ENCODE measurements at places on chromosomes 11 and 22. TPM values are rescaled to one million over a fixed set of nuclear protein-coding genes. Genes with fewer than 3 reads are reported as not detected.

CHADL gene
- 2.0 TPM for total RNA-seq

NCAM1 gene
- total RNA-seq: 14.1 TPM

CHRDL2 gene
- 2.2 TPM for total RNA-seq

- DNase-seq: no peak
These were observed 6.4 kb downstream of the PLA2G3 start for GRCh38 chr22:31133911-31134310.

GRCh38 chr11:66287211-66287888 is 1.6 kb downstream of the YIF1A start:
- DNase-seq: no peak

DNA sequence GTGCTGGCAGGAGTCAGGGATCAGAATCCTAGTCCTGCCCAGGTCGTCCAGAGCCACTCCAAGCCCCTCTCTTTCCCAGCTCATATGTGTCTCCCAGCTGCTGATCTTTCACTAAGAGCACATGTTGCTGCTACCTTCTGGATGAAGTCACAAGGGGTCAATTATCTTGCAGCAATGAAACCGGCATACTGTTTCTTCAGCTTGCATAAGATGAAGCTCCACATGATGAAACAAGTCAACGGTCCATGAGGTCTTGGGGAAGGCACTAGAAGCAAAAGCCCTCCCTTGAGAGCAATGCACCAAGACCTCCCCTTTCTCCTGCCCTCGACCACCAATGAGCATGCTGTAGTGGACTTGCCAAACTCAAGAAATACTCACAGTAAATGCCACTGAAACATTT is 148.9 kb downstream of the TENM4 start:
- DNase-seq: no peak

DNA sequence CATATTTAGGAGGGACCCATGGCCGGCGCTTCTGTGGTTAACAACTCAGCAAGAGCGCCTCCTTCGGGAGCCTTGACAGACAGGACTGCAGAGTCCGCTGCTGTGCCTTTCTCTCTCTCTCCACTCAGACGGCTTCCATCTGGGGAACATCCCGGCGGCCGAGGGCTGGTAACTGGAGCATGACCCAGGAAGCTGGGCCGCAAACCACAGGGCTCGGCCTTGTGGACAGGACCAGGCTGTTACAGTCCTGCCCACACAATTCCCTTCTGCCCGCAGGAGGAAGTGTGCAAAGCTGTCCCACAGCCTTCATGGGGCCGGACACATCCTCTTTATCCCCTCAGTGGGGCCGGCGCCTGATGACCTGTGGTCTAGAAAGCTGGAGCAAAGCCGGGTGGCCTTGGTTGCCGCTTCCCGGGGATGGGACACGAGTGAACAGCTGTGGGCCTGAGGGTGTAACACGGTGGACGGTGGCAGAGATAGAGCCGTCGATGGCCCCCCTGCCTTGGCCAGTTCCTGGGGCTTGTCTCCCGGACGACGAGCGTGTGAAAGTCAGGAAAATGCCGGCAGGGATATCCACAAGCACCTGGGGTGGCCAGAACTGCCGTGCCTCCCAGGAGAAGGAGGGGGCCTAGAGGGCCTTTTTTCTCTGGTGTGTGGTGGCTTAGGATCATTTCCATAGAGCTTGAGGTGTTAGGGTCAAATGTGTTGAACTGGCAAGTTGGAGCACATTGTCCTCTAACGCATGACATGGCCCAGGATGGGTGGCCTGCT is 50.1 kb downstream of the FBLN1 start:
- peak; percentile 79 for DNase-seq

DNA sequence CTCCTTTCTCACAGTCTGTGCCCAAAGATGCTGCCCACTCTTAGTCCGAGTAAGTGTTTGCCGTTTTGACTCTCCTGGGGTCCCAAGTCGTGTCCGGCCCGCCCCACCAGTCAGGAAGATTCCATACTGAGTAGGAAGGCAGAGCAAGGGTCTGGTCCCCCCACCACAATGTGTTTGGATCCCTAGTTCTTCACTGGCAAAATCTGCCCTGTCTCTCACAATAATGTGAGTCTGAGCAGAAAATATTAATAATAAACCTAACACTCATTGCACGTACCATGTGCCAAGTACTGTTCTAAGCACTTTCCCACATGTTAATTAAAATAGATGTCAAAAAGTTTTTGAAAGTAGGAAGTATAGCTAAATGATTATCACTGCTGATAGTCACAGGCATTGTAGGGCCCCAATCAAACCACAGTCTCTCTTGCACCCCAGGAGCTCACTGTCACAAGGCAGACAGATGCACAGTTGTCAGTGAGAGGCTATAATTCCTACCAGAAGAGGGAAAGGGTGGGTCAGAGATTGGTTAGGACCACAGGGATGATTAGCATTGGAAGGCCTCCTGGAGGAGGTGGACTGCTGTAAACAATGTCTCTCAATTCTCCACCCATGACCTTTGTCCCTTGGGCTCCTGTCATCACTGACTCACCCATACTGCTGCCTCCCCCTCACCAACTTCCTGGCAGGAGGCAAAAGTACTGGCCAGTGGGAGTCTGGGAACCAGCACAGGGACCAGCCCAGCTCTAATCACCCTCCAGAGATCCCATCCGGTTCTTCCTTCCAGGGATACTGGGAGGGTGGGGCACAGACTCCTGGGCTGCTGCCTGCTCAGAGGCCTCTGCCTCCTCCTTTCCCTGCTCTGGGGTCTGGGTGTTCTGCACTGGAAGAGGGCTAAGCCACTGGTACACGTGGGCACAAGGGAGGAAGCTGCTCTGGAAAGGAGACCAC is 1.0 kb upstream of the POLD4 start:
- DNase-seq: peak; percentile 78

GRCh38 chr11:117972044-117972443 is 14.2 kb upstream of the IL10RA start:
- DNase-seq: no peak
